ENCODE measurements at places on chromosomes 1 and 21. TPM values are rescaled to one million over a fixed set of nuclear protein-coding genes. Genes with fewer than 3 reads are reported as not detected.

Gene TAS1R1
- 0.21 TPM for total RNA-seq

DNA sequence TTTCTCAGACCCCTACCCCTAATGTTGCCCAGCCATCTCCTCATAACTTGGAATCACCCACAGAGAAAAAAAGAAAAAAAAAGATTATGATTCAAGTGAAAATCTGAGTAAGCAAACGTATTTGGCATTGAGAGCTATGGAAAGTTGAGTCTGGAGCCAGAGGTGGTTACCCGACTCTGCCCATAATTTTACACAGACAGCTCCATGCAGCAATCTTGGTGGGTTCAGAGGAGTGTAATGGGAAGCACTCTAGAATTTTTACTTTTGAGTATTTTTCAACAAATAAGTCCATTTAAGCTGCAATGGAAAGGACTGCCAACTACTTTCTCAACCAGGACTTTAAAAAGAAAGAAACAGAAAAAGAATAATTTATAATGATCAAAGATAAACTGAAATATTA, 62.7 kb downstream of the ZC3H11B start:
- DNase-seq = no peak
- no peak overlapping the region for H3K27ac ChIP-seq
- no peaks in the 10 kb centered on the region for H3K4me1 ChIP-seq
- no peaks in the 10 kb centered on the region for H3K36me3 ChIP-seq

DNA sequence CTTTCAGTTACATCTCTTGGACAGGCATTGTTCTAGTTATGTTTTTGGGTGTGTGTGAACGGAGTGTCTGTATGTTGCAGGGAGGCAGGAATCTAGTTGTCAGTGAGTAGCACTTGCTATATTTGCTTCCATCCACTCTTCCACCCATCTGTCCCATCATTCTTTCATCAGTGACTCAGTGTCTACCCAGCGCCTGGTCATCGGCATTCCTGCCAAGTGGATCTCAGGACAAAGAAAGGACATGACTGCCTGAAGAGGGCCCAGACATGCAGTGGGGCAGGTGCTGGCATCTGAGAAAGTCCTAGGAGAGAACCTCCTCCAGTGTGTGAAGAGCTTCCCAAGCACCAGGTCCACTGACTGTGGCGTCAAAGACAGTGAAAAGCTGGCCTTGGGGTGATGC, 27.3 kb upstream of the MAGOH start:
- H3K36me3 ChIP-seq = peaks cover 3% of the 10 kb centered on the region
- no peak overlapping the region for H3K4me3 ChIP-seq
- H3K27me3 ChIP-seq = no peaks in the 10 kb centered on the region
- no peak overlapping the region for H3K27ac ChIP-seq
- no peaks in the 10 kb centered on the region for H3K4me1 ChIP-seq

- no peak for DNase-seq
- H3K36me3 ChIP-seq = no peaks in the 10 kb centered on the region
- H3K27ac ChIP-seq = no peak overlapping the region
- peaks cover 13% of the 10 kb centered on the region for H3K27me3 ChIP-seq
Observed at GRCh38 chr1:47592296-47593012, 154.6 kb downstream of the FOXD2 start.

Data from lung (tissue), 17 donors.